ENCODE measurements at places on chromosomes 1 and 21.

DNA sequence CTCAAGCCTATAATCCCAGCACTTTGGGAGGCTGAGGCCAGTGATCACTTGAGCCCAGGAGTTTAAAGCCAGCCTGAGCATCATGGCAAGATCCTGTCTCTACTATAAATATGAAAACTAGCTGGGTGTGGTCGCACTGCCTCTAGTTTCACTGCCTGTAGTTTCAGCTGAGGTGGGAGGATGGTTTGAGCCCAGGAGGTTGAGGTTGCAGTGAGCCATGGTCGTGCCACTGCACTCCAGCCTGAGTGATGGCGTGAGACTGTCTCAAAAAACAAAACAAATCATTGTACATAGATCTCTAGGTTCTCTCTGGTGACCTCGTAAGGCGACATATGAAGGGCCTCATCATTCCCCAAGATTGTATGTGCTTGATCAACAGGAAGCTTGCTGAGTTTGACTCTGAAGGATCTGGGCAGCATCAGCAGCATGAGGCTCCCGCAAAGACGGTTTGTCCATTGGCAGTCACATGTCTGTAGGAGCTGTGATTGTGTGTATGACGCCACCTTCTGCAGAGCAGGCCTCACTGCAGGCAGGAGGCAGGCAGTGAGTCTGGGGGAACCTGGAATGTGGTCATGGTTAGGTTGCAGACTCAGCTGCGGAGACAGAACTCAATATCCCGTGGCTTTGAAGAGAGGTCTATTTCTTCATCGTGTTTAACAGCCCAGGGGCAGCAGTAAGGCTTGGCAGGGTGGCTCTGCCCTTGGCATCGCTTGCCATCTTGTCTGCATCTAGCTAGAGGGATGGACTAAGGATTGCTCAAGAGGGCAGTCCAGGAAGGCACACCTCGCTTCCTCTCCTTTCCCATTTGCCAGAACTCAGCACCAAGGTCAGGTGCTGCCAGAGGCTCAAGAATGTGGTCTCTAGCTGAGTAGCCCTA lies 14.0 kb downstream of the ATP5PO start:
- DNase-seq = no peak

DNA sequence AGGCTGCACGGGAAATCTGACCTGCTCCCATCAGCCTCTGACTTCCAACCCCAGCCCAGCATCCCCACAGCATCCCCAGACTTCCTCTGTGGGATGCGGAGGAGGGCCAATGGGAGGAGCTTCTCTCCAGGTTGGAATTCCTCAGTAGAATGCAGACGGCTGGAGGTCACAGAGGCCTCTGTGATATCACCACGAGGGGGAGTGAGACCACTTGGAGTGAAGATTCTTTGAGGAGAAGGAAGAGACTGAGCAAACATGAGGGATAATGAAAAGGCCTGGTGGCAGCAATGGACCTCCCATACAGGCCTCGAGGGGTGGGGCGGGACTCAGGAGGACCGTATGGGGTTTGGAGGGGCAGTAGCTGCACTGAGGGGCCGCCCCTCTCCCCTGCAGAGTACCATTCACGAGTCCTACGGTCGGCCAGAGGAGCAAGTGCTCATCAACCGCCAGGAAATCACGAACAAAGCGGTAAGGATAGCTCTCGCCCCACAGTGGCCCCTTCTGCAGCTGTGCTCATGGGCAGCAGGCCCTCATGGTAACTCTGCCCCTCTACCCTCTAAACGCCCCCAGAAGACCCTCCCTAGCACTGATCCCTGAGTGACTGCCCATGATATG lies at the start of gene CATSPER4:
Gene CATSPER4, plus strand, starts transcription at position 230 of the 615 bp plus-strand sequence. Its CDS starts 26 bp downstream, at position 256.
- no peak for DNase-seq

DNA sequence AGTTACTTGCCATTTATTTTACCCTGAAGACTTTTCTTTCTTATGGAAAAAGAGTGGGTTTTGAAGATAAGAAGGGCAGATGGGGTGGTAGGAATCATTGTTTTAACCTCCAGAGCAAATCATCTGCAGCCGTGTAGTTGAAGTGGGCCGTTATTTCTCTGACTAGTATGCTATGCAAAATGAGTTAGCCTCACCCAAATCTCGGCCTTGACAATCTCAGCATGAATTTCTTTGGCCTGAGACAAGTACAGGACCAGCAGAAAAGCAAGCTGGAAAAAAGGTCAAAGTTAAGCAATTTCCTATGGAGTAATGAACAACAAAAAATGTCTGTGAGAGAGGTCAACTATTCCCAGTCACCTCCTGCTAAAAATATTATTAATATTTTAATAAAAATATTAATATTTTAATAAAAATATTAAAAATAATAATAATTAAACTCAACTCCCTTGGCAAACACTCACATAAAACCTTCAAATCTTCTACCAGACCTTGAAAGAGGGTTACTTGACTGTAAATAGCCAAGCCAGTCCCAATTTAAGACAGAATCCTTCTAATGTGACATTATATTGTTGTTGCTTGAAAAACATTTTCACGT lies 6.8 kb upstream of the TEKT2 start:
- no peak for DNase-seq

GRCh38 chr1:103058391-103058790 lies 49.9 kb downstream of the COL11A1 start:
- DNase-seq = no peak

DNA sequence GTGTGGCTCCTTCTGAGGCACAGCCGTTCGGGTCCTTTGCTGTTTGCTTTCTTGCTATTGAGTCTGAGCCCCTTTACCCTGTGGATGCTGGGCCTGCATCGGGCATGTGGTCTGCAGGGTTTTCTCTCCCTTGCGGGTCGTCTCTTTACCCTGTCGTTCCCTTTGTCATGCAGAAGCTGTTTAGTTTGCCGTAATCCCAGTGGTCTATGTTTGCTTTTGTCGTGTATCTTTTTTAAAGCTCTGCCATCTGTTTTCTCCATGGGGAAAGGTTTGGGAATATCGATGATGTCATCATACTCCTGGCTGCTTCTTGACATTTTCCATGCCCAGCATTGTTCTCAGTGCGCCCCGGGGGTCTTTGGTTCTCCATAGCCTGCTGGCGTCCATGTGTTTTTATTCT lies 68.2 kb downstream of the AGPAT3 start:
- no peak for DNase-seq

GRCh38 chr1:72322910-72323309 lies 40.6 kb upstream of the NEGR1 start:
- DNase-seq = no peak

DNA sequence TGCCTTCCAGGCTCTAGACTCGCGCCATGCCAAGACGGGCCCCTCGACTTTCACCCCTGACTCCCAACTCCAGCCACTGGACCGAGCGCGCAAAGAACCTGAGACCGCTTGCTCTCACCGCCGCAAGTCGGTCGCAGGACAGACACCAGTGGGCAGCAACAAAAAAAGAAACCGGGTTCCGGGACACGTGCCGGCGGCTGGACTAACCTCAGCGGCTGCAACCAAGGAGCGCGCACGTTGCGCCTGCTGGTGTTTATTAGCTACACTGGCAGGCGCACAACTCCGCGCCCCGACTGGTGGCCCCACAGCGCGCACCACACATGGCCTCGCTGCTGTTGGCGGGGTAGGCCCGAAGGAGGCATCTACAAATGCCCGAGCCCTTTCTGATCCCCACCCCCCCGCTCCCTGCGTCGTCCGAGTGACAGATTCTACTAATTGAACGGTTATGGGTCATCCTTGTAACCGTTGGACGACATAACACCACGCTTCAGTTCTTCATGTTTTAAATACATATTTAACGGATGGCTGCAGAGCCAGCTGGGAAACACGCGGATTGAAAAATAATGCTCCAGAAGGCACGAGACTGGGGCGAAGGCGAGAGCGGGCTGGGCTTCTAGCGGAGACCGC lies 2.0 kb upstream of the OLIG2 start:
- no peak for DNase-seq

GRCh38 chr1:233113009-233113879 lies 162.8 kb downstream of the NTPCR start:
- DNase-seq = no peak

DNA sequence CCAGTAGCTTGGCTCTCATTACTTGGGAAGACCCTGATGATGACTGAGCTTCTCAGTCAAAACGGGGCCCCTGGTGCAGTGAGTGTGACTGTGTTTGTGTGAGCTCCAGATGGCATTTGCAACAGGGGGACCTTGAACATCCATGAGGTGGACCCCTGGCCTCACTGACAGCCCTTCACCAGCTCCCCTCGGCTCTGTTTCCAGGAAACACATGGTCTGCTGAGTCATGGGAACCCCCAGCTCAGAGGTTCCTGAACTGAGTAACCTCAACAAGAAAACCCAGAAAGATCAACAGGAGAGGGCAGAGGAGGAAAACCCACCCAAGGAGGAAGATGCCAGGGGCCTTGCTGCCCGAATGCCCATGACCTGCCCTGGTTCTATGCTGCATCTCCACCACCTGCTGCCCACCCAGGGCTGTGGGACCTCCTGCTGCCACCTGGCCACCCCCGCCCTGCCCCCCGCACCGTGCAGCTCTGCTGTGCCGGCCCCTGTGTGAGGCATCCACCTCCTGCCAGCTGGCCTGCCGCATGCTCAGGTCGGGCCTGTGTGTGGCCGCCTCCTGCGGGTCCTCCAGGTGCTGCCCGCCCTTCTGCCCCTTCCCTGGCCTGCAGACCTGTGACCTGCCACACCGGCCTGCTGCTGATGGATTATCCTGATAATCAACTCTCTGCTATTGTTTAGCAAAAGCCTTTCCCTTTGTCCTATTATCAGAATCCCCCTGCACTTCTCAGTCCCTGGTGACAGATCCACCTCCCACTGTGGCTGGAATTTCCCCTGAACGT lies 4.2 kb upstream of the KRTAP12-1 start:
- no peak for DNase-seq

Measured in stimulated activated CD8-positive, alpha-beta memory T cell treated with anti-CD3 and anti-CD28 coated beads, Interleukin-7, amount 100 ng/mL, for 1 hour (primary cell).